ENCODE measurements at places on chromosomes 3 and 15. TPM values are rescaled to one million over a fixed set of nuclear protein-coding genes. Genes with fewer than 3 reads are reported as not detected.

MST1R gene
- total RNA-seq, result 0.36 TPM

ANKUB1 gene
- total RNA-seq, result not detected

ADAMTS17 gene
- 1.6 TPM for total RNA-seq

TMEM266 gene
- total RNA-seq, result not detected

TRIM42 gene
- not detected for total RNA-seq

PFN2 gene
- 281 TPM for total RNA-seq

LYZL4 gene
- total RNA-seq, result 1.5 TPM

ADIPOQ gene
- total RNA-seq, result not detected

NDN gene
- total RNA-seq, result 24.0 TPM

DGKG gene
- 15.3 TPM for total RNA-seq

ATP8B4 gene
- total RNA-seq, result 0.36 TPM

GREM1 gene
- total RNA-seq, result 68.1 TPM

COX5A gene
- 133 TPM for total RNA-seq

PRKCD gene
- 5.0 TPM for total RNA-seq

Measured in RPMI7951 (cell line).